ENCODE measurements at places on chromosomes 2 and 18. TPM values are rescaled to one million over a fixed set of nuclear protein-coding genes. Genes with fewer than 3 reads are reported as not detected.
A peak's percentile ranks its signal among the peaks of the same experiment; 100 is the strongest.

TRIP12 gene
- polyA plus RNA-seq: 51.6 TPM

DNA sequence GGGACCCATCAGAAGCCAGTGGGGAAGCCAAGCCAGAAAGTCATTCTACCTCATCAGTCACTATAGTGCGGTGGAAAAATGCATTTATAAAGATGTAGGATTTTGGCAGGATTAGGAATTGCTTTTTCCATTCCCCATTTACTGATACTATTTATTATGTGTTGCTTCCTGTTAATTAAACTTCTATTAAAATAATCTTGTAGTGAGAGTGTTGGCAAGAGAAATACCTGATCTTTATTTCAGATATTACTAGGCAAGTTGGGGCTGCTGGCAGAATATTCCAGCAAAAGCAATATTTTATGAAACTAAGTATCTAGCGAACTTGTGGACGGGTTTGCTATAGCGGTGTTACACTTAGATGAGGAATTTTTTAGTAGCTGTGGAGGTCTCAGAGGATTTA is 23.9 kb upstream of the CDC42EP3 start:
- DNase-seq: no peak

MYO5B gene
- 0.24 TPM for polyA plus RNA-seq

RNF152 gene
- 7.5 TPM for polyA plus RNA-seq

DNA sequence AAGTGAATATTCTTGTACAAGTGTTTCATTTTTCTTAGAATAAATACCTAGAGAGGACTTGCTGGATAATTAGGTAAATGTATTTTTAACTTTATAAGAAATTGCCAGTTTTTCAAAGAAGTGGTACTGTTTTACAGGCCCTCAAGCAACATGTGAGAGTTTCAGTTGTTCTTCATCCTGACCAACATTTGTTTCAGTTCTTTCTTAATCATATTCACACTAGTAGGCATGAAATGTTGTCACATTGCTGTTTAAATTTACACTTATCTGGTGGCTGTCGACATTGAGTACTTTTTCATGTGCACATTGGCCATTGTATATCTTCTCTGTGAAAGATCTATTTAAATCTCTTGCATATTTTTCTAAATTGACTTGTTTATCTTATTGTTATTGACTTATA is 178.1 kb downstream of the ACOXL start:
- no peak for DNase-seq

GPR39 gene
- 5.4 TPM for polyA plus RNA-seq

DNA sequence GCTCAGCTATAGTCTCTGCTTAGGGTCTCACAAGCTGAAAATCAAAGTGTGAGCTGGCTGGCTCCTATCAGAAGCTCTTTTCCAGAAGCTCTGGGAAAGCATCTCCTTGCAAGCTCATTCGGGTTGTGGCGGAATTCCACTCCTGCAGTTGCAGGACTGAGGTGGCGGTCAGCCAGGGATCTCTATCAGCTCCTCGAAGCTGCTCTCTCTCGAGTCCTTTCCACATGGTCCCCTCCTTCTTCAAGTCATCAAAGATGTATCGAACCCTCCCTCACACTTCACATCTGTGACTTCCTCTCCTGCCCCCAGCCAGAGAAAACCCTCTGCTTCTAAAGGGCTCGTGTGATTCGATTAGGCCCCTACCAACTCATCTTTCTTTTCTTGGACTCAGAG is 141.7 kb downstream of the ZFP36L2 start:
- DNase-seq: peak; percentile 73

GRP gene
- not detected for polyA plus RNA-seq

DNA sequence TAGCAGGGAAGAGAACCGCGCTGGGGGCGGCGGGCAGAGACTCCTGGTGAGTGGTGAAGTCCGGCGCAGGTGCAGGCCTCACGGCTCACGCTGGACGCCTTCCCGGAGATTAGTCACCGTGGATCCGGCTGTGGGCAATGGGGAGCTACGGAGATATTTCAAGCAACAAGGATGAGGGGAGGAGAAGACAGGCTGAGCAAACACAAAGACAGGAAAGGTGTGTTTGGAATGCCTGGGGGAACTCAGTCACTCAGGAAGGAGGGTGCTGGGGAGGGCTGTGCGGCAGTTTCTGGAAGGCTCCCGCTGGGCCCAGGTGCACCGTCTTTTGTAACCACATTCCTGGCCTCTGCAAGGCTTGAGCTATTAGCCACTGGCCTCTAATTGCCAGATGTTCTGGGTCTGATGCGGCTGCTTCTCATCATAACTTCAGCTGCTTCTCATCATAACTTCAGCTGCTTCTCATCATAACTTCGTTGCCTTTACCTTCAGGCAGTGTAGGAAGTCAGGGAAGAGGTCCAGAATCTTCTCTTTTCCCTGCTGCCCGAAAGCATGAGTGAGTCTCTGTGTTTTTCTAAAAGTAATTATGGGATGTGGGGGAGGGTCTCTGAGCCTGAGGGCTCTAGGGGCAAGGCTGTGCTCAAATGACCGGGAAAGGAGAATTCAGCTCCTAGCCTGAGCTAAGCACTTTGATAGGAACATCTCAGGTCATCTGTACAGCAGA is 118.9 kb downstream of the PXDN start:
- peak; percentile 82 for DNase-seq

- DNase-seq: peak; percentile 92
Measured at GRCh38 chr2:203811491-203812221, 55.9 kb upstream of the CTLA4 start.

GRCh38 chr2:149226790-149227189 is 103.6 kb upstream of the LYPD6 start:
- no peak for DNase-seq

DNA sequence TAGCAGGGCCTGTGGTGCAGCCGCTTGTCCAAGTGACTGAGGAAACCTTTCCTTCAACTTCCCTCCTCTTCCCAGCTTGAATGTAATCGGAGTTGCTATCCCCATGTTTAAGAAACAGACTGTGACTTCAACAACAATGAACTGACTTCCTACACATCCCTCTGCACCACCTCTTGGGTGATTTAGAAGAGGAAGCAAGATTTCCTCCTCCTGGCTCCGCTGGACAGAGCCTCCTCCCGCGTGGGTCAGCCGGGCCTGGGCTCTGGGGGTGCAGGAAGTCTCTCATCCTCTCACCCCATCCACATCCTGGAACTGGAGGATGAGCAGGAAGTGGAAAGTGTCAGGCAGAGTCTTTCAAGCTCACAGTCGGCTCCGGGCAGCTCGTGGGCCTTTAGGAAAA is 84.3 kb downstream of the GATA6 start:
- DNase-seq: no peak

GRCh38 chr18:3967359-3968180 is 487.5 kb downstream of the DLGAP1 start:
- DNase-seq: no peak

DNA sequence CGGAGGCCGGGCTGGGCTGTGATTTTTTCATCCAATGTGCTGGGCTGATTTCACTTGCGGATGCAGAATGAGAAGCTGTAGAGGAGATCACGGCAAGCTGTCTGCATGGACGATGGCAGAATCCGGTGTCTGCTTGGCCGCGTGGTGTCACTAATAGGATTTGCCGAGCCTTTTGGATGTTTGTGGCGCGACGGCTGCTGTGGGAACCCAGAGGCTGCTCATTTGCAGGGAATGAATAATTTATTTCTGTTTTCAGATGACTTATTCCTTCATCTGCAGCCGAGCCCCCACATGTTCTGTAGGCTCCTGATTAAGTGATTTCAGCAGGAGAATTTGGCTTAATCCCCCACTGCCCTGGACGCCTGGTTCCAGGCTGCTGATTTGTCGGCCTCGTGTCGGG is 62.6 kb downstream of the ODC1 start:
- no peak for DNase-seq

- DNase-seq: peak; percentile 82
Measured at GRCh38 chr2:23412556-23413155, 27.7 kb downstream of the KLHL29 start.

DNA sequence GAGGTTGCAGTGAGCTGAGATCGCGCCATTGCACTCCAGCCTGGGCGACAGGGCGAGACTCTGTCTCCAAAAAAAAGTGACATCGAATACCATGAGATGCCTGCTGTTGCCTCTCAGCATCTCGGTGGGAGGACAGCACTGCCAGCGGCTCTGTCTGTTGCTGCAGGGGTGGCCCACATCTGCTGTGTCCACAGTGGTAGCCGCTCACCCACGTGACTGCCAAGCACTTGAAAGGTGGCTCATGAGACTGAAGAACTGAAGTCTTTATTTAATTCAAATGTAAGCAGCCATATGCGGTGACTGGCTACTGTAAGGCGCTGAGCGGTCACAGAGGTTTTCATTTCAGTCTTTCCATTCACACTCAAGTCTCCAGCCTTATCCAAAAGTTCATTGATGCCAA is 25.8 kb downstream of the IMPA2 start:
- no peak for DNase-seq

Measured in IMR-90 (cell line).